CD4-positive, alpha-beta T cell treated with Interferon alpha-2 for 1 hour (primary cell): ENCODE measurements at places on chromosomes 12 and 14.

- DNase-seq = no peak
These were observed 6.1 kb downstream of the PELI2 start for GRCh38 chr14:56124327-56124726.

DNA sequence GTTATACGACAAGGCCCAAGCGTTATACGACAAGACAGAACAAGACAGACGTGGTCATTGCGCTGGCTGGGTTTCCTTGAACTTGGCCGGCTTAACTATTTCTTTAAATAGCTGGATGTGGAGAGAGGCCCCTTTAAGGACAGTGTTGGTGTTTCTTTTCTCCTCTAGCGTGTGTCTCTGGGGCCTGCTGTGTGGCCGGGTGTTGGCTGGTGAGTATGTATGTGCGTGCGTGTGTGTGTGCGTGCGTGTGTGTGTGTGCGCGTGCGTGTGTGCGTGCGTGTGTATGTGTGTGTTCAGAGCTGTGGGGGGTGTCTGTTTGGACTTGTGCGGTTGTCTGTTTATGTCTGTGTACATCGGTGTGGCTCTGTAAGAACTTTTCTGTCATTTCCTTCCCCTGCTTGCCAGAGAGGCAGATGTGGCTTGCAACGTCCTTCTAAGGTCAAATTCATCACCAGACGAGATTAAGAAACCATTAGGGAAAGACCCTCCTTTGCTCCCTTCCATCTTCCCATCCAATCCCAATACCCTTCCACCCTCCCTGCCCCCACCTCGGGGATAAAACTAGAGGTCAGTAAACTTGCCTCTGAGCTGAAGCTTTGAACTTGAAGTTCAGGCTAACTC, 78.6 kb upstream of the TBX3 start:
- DNase-seq = no peak

GRCh38 chr12:50326590-50327284, 43.4 kb upstream of the LIMA1 start:
- no peak for DNase-seq

- DNase-seq = no peak
These were observed 45.5 kb downstream of the CHST11 start for GRCh38 chr12:104502217-104502616.

- DNase-seq = no peak
These were observed 80.0 kb upstream of the DICER1 start for GRCh38 chr14:95237121-95237957.

- DNase-seq = no peak
These were observed 49.9 kb upstream of the PTPRO start for GRCh38 chr12:15272376-15272775.

- no peak for DNase-seq
These were observed 112.0 kb upstream of the RAP1B start for GRCh38 chr12:68498736-68499135.

GRCh38 chr12:70822412-70822811, 98.1 kb downstream of the PTPRR start:
- no peak for DNase-seq

DNA sequence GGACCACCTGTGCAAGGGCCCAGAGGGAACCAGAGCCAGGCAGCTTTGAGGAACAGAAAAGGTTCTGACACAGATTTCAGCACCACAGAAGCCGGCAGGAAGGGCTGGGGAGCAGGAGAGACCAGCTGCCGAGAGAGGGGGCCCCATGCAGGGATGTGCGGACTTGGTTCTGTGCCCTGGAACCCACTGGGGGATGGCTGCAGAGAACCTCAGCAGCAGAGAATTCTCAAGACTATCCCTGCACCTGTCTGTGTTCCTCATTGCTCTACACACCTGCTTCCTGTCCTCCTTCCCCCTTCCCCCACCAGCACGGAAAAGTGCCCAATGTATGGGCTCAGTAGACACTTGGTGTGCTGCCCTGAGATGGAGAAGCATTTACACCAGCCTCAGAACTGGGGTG, 3.2 kb downstream of the SERPINA9 start:
- DNase-seq = no peak

DNA sequence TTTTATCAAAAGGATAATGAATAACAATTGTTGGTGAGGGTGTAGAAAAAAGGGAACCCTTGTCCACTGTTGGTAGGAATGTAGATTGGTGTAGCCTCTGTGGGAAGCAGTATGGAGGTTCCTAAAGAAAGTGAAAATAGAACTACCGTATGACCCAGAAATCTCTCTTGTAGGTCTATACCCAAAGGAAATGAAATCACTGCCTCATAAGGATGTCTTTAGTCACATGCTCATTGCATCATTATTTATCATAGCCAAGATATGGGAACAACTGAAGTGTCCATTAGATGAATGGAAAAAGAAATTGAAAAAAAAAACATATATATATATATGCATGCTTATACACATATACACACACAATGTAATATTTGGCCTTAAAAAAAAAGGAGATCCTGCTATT, 158.8 kb upstream of the NPAS3 start:
- no peak for DNase-seq

DNA sequence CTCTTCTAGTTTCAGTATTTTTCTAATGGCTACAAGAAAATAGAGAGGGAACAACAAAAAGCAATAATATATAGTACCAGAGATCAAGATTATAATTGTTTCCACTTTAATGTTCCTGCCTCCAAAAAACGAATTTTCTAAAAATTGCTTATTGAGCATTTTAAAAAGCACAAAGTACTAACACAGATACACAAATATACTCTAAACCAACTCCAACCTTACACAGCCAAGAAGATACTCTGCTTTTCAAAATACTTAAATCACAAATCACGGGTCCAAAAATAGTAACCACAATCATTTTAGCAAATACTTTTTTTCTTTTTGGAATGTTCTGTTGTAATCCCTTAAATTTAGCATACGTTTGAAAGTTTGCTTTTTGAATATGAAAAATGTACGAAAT, 2.0 kb downstream of the YAF2 start:
- no peak for DNase-seq

- no peak for DNase-seq
These were observed 262.4 kb downstream of the NPAS3 start for GRCh38 chr14:33201116-33201515.
